Myocyte (in vitro differentiated cells): ENCODE measurements at places on chromosomes 5 and 9. TPM values are rescaled to one million over a fixed set of nuclear protein-coding genes. Genes with fewer than 3 reads are reported as not detected.
A peak's percentile ranks its signal among the peaks of the same experiment; 100 is the strongest.

GRCh38 chr5:125492977-125493376, 746.5 kb upstream of the ZNF608 start:
- DNase-seq, result peak; percentile 93

- DNase-seq, result no peak
These were observed 20.9 kb upstream of the PRUNE2 start for GRCh38 chr9:76926846-76927245.

DPM2 gene
- 12.5 and 12.6 TPM in 2 replicates for total RNA-seq

GRCh38 chr5:154770111-154770510, 14.9 kb downstream of the LARP1 start:
- no peak for DNase-seq

- peak; percentile 82 for DNase-seq
These were observed 21.5 kb downstream of the C9orf57 start for GRCh38 chr9:72038890-72039410.

GRCh38 chr5:147735621-147736125, 46.9 kb downstream of the JAKMIP2 start:
- DNase-seq, result no peak

- DNase-seq, result no peak
These were observed 35.4 kb upstream of the TMC1 start for GRCh38 chr9:72485821-72486593.

- DNase-seq, result peak; percentile 24
These were observed 101.7 kb upstream of the MYO10 start for GRCh38 chr5:17037751-17038150.

DNA sequence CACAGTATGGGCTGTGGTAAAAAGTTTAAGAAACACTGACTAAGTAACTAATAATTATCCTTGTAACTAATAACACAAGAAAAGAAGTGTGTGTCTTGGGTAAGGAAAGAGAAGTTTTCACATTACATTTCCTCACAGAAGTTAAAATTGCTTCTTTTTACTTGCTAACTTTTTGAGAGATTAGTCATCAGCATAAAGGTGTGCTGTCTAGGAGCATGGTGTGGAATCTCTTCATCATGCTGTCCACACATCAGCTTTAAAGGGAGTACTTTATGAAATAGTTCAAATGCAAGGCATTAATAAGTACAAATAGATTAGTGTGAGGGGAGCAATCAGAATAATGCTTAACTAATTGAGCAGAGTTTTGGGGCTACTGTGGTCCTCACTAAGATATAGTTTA, 29.8 kb downstream of the WDR36 start:
- no peak for DNase-seq

GRCh38 chr9:108640230-108640629, 215.6 kb downstream of the ACTL7B start:
- DNase-seq, result no peak

PPIC gene
- 44.3 and 57.6 TPM in 2 replicates for total RNA-seq
